Astrocyte (in vitro differentiated cells and primary cell): ENCODE measurements at places on chromosomes 3 and 15.

DNA sequence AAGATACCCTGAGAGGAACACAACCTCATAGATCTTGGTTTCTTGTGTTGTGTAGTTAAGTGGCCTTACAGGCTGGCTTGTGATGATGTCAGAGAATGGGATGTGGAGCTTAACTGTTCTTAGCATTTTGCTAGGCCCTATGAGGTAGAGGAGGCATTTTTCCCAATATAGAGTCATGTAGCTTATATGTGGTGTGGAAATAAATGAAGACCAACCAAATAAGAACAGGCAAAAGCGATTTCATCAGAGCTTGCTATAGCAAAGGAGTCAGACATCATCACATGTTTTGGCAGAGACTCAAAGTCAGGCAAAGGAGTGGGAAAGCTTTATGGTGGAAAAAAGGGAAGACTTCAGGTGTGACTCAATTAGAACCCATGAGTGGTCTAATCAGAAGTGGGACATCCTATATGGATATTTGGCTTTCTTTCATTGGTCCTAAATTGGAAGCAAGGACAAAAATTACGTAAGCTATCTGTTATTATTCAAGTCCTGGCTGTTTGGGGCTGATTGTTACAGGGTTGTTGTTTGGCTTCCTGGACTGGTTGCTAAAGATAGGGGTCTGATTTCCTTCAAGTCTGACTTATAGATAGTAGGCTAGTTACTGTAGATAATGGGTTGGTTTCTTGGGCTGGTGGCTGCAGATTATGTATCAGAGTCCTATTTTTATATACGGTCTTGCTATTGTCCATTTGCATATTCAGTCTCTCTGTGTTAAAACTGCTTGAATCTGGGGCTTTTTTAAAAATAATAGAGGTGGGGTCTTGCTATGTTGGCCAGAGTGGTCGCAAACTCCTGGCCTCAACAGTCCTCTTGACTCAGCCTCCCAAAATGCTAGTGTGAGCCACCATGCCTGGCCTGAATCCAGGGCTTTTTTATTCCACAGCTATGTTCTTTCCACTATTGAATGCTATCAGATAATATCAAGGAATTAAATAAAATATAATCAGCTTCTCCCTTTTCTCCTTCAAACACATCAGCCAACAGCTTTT, 30.3 kb upstream of the SETD2 start:
- DNase-seq = peak; percentile 2

DNA sequence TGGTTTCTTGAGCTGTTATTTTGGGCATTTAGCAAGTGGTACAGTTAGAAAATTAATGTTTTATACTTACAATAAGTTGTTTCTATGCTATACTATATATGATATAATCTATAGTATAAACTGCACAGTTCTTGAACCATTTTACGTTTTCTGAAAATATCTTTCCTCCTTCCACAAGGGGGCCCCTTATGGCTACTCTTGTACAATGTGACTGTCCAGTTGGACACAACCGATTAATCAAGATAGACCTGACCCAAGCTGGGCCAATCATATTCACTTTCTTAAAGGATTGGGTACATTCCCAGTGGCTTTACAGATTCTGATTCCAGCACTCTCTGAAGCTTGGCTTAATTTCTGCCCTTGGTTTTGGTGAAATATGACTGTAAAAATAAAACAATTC, 953.4 kb downstream of the AGBL1 start:
- no peak for DNase-seq

- no peak for DNase-seq
These were observed 105.0 kb downstream of the NFKBIZ start for GRCh38 chr3:101954361-101954760.

GRCh38 chr3:169781209-169781855, 8.1 kb downstream of the MYNN start:
- DNase-seq = no peak

GRCh38 chr3:21599890-21600289, 151.1 kb downstream of the ZNF385D start:
- DNase-seq = no peak

DNA sequence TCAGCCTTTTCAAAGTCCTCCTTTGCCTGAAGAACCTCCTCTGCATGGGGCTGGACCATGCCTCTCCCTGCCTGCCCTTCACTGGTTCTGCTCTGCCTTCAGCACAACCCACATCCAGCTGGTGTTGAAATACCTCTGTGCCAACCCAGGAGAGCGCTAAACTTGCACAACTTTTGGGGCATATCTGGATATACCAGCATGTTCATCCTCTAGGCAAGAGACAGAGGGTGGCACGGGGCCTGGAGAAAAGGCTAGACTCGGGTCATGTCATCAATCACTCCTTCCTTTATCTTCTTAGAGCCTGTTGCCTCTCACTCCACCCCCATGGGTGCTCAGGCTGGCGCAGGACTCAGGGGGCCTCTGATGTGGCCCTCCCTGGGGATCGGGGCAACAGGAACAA, 4.8 kb downstream of the SEMA4B start:
- DNase-seq = no peak

- DNase-seq = peak; percentile 84
These were observed 7.6 kb downstream of the CORO2B start for GRCh38 chr15:68586274-68586961.

DNA sequence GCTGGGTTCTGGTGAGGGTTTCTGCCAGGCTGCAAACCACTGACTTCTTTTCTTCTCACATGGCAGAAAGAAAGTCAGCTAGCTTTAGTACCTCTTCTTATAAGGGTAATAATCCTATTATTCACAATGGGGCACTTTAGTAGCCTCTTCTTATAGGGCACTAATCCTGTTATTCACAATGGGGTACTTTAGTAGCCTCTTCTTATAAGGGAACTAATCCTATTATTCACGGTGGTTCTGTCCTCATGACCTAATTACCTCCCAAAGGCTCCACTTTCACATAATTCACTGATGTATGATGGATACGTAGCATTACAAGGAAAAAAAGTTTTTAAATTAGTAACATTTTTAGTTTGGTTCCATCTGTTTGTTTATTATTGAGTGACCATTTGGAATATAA, 671.3 kb downstream of the NSUN3 start:
- DNase-seq = no peak

- DNase-seq = peak; percentile 42
These were observed 853 bp downstream of the TEX264 start for GRCh38 chr3:51671734-51672475.

- no peak for DNase-seq
These were observed 16.3 kb downstream of the ACOX2 start for GRCh38 chr3:58520403-58521335.

- DNase-seq = no peak
These were observed 44.8 kb upstream of the MUC4 start for GRCh38 chr3:195856410-195857084.

GRCh38 chr3:45214061-45214680, 11.9 kb downstream of the TMEM158 start:
- DNase-seq = no peak

DNA sequence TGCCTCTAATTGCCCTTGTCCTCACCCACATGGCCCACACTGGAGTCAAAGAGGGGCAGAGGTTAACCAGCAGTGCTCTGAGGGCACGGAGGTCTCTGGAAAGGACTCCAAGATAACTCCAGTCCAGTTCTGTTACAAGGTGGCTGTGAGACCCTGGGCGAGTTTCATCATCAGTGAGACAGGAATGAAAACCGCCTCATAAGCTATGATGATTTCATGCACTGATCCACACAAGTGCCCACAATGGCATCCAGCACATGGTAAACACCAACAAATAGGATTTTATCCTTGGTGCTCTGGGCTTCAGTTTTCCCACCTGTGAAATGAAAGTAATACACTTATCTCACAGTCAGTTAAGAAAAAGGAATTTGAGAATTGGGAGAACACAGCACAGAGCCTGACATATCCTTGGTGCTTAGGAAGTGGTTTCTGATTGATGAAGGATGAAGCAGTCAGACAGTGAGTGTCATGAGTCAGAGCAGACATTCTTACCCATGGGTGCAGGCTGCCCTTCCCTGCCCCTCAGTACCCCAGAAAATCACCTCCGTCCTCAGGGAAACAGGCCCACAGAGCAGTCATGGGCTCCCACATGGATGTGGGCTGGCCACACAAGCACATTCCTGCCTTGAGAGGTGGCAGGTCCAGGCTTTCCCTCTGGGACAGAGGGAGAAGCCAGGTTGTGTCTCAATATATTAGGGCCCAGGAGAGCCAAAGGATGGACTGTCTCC, 48.4 kb downstream of the DAPK2 start:
- no peak for DNase-seq

GRCh38 chr15:71080166-71080565, 35.1 kb upstream of the THSD4 start:
- peak; percentile 47 for DNase-seq

DNA sequence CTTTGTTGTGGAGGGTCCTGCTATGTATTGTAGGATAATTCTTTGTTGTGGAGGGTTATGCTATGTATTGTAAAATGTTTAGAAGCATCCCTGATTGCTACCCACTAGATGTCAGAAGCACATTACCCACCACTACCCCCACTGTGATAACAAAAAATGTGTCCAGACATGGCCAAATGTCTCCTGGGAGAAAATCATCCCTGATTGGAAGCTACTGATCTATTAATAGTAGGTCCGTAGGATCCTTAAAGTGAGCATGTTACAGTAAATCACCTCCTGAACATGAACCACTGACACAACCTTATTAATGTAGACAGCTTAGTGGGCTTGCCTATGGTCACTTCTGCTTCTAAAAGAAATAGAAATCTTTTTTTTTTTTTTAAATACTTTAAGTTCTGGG, 884.6 kb downstream of the AGBL1 start:
- DNase-seq = no peak

DNA sequence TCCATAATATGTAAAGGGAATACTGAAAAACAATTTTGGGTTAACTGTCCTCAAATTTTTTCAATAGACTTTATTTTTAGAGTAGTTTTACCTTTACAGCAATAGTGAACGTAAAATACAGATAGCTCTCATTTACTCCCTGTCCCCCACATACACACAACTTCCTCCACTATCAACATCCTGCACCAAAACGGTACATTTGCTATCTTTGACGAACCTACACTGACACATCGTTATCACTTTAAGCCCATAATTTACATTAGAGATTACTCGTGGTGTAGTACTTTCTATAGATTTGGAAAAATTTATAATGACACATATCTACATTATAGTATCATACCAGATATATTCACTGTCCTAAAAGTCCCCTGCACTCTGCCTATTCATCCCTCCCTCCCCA, 16.9 kb upstream of the P2RY1 start:
- no peak for DNase-seq

DNA sequence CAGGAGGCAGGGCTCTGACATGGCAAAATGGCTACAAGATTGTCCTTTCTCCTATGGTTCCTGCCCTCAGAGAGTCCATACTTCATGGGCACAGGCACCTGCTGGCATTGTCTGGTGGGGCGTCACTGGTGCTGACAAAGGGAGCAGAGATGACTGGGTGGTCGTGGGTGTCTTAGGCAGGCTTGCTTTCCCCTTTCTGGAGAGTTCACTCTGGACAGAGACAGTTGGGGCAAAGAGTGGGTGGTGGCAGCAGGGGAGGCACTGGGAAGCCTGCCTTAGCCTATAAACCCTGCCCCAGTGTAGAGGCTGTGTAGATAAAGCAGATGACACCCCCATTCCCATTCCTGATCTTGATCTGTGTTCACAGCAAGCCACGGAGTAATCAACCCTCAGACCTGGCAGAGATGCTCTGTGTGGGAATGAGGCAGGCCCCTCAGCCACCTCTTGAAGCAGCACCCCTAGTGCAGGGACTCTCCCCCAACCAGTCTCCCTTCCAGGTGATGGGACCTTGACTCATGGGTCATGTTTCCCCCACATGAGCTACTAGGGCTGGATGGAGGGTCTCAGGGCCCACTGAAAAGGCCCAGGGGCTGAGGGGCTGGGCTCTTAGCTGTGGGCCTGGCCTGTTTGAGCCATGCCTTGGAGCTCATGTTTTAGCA, 20.7 kb upstream of the DOCK3 start:
- DNase-seq = no peak

DNA sequence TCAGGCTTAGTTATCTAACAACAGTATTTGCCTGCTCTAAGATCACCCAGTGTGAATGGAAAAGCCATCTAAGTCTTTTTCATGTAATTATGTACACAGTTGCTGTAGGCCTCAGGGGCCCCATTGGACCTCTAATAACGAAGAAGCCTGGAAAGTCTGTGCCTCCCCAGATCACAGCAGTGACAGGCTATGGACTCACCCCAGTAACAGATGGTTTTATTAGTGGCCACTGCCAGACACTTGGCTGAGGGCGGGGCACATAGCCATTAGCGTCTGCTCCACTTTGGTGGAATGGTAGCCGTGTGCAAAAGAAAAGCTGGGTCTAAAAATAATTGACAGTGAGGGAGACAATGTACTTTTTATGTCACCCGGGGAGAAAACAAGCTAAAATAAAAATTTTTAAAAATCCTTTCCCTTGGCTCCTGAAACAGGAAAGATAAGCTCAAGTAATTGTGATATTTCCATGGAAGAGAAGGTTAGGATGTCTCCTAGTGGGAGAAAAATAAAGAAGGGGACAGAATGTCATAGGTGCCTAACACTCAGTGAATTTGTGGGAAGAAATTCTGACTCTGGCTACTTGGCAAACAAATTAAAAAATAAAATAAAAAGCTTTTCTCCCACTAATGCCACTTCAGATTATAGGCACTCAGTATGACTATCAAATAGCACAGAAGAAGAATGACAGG, 44.3 kb upstream of the ZNF385D start:
- DNase-seq = no peak

- no peak for DNase-seq
These were observed 348.5 kb upstream of the SOX2 start for GRCh38 chr3:181363231-181363630.

GRCh38 chr3:134381076-134381475, 6.8 kb upstream of the AMOTL2 start:
- DNase-seq = no peak

- DNase-seq = no peak
These were observed 4.4 kb downstream of the TNK2 start for GRCh38 chr3:195903950-195904290.

DNA sequence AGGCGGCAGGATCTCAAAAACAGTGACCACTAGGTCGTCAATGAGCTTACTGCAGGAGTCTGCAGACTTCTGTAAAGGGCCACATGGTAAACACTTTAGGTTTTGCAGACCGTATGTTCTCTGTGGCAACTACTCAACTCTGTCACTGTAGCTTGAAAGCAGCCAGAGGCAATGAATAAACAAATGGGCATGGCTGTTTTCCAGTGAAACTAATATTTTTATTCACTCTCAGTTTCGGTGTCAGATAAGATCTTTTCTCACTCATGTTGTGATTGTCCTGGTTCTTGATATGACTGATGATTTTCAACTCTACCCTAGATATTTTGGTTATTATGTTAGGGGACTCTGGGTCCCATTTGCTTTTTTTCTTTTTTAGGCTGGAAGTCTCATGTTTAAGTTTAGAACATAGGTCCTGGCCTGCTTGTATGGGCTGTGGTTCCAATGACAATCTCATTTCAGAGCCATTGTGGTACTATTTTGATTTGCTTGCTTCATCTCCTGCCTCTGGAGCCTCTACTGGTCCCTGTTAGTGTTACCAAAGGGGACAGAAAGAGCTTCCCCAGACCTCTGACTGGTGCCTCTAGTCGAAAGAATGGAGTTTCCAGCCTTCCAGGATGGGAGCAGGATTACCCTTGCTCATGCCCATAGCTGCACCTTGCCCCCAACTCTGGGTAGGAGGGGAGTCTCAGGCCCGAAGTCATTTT, 222.0 kb downstream of the STT3B start:
- DNase-seq = no peak

- DNase-seq = no peak
These were observed 13.4 kb upstream of the CTDSPL2 start for GRCh38 chr15:44414001-44414400.

- DNase-seq = no peak
These were observed 123.7 kb downstream of the BCHE start for GRCh38 chr3:165713479-165713878.

GRCh38 chr3:120560304-120561250, 35.6 kb upstream of the NDUFB4 start:
- peak; percentile 39 for DNase-seq

- no peak for DNase-seq
These were observed 4.6 kb downstream of the GRM2 start for GRCh38 chr3:51711352-51712037.
